NCI-H187 (cell line): ENCODE measurements at places on chromosomes 4 and X.

GRCh38 chrX:94831364-94831763, 1157.4 kb downstream of the FAM133A start:
- DNase-seq: no peak

- DNase-seq: no peak
These were observed 1.1 kb upstream of the SPARCL1 start for GRCh38 chr4:87530229-87530628.

DNA sequence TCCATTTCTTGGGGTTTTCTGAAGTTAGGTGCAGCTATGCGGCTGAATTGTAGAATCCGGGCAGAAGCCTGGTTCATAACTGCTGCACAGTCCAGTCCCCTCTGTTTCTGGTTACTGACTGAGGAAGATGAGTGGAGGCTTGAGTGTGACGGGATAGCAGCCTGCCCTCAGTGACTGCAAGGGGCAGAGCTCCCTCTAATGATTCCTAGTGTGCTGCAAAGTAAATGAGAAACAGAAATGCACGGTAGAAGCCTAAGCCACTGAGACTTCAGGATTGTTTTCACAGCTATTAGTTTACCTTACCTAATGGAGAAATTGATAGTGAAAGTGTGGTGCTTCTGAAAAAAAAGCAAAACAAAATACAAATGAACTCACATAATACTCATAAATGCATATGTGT, 189.2 kb downstream of the GPM6A start:
- DNase-seq: no peak

GRCh38 chr4:157225096-157225495, 4.6 kb downstream of the GRIA2 start:
- no peak for DNase-seq

- no peak for DNase-seq
These were observed 6.4 kb downstream of the TCEAL8 start for GRCh38 chrX:103248553-103248952.

DNA sequence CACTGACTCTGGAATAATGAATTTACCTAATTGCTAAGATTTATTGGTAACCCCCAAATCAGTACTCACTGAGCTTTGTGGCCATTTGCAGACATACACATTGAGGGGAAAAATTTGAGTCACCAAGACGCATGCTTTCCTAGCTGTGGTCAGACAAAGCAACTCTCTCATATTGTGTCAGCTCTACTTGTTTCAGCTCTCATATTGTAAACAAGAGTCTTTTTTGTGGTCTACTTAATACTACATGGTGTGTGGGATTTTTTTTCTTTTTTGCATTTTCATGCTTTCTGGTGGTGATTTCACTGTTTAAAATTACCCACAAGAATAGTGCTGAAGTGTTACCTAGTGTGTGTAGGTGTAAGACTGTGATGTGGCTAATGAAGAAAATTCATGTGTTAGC, 428.2 kb upstream of the GALNT7 start:
- DNase-seq: no peak
